Left ventricle myocardium superior (tissue), 1 donor: ENCODE measurements at places on chromosomes 3 and 15.
A peak's percentile ranks its signal among the peaks of the same experiment; 100 is the strongest.

DNA sequence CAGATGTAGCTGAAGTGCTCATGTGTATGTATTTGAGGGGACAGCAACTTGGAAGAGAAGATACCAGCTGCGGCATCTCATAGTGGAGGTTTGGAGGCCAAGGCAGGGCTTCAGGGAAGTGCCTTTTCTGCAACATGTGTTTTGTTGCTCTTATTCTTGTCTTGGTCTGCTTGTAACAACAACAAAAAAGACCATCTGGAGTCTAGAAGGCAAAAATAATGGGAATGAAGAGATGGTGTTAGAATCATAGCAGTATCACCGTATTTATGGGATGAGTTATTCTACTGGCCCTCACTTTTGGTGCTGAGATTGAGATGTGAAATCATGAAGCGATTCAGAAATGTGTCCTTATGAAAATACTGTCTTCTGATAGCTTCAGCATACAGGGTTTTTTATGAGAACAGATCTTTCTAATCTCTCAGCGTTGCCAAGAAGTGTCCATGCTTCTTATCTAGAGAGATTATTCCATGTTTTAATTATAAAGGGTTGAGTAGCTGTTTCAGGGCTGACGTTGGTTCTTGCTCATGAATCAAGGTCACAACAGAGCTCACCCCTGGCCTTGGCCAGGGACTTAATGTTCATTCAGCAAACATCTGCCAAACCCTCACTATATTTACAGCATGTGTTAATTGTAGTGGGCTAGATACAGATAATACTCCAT, 58.0 kb downstream of the ITPR1 start:
- peak; percentile 50 for DNase-seq

DNA sequence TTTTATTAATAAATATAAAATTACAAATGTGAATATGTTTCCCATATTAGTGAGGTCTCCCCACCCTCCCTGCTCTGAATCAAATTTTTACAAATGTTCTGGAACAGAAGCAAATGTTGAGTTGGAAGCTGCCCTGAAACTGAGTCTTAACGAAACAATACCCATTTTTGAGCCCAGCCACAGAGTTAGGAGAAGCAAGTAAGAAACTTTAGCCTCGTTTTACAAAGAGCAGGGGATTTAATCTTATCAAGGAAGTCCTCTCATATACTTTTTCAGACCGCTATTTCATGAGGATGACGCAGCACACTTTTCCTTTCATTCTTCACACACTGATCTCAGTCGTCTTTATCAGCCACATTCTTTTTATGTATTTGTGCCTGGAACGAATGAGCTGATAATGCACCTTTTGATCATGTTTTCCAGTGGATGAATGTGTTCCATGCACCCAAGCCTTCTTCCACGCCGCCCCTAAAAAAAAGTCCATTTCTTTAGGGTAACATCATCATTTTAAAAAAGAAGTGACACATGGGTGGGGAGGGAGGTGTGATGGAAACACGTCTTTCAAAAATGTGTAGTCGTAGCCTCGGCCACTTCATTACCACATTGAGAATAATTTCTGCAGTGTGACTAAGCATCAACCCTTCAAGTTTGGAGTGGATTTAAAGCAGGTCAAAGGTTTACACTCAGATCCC, 48.1 kb downstream of the SETMAR start:
- DNase-seq: no peak

GRCh38 chr15:78422571-78423340, 15.3 kb upstream of the IREB2 start:
- peak; percentile 74 for DNase-seq

GRCh38 chr3:191715585-191715984, 254.6 kb downstream of the PYDC2 start:
- DNase-seq: no peak

DNA sequence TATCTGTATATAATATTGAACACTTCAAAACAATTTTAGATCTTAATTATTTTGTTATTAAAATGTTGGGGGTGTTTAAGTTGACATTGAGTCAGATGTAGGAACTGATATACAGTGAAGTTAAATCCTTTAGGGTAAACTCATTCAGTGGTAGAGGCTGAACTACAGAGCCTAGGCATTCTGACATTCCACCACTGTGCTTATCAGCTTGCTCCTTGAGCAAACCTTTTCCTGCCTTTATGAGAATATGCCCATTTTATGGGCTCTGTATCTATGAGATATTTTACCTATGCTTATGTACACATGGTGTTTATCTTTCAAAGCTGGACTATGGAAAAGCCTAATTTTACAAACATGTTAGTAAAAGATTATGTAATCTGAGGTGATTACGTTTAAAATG, 407.5 kb downstream of the ZBTB20 start:
- DNase-seq: no peak

GRCh38 chr3:142977399-142977728, 13.9 kb upstream of the PAQR9 start:
- DNase-seq: no peak

- DNase-seq: no peak
These were observed 79.1 kb upstream of the FOXB1 start for GRCh38 chr15:59924812-59925522.

DNA sequence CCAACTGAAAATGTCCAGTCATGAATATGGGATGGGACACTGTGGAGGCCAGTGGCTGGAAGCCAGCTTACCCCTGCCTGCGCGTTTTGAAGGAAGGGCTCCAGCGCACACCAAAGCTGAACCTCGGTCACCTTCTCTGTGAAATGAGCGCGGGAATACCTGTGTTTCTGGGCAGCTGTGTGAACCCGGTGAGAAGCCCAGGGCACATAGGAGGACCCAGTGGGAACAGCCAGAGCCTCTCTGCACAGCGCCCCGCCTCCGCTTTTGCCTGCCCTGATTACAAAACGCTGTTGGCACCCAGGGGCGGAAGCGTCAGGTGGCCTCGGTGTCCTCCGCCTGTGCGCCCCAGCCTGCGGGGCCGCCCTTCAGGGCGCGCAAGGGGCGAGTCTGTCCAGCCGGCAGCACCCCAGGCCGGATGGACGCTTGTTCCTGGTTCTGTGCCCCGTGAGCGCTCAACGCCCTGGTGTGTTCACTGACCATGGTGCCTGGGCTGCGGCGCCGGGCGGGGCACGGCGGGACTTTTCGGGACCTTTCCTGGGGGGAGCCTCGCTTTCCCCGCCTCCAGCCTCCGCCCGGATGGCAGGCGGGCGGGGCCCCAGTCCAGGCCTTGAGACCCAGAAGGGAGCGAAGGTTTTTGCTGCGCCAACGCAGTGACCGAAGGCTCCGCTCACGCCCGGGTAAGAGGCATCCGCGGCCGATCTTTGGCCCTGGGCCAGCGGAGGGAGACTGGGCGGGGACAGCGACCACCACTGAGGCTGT, at the start of gene SQOR:
SQOR (plus strand) TSS at position 598 of the 759 bp plus-strand sequence. CDS start 23,895 bp downstream, outside the sequence.
- DNase-seq: peak; percentile 92

DNA sequence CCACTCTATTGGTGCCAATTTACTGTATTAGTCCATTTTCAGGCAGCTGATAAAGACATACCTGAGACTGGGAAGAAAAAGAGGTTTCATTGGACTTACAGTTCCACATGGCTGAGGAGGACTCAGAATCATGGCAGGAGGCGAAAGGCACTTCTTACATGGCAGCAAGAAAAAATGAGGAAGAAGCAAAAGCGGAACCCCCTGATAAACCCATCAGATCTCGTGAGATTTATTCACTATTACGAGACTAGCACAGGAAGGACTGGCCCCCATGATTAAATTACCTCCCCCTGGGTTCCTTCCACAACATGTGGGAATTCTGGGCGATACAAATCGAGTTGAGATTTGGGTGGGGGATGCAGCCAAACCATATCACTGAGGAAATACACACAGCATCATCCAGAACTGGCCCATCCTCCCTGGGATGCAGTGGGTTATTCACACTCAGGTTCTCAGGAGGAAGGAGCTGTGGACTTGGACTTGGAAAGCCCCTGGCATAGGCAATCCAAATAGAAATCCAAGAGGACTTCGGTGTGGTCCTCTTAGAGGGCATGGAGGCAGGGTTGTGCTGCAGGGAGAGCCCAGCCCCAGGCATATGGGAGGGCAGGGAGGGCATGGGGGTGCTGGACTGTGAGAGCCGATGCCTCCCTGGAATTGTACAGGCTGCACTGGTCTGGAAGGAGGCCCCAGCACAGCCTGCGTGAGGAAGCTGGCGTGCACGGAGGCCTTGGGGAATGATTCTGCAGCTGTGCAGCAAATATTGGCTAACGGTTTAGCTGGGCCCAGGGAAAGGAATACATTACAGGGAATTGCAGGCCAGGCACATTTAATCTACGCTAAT, 62.9 kb downstream of the EFCAB12 start:
- peak; percentile 50 for DNase-seq

- DNase-seq: no peak
These were observed 75.7 kb upstream of the ARNT2 start for GRCh38 chr15:80328496-80328895.

GRCh38 chr15:95558131-95558530, 772.4 kb upstream of the NR2F2 start:
- no peak for DNase-seq

- DNase-seq: no peak
These were observed 32.0 kb downstream of the SV2B start for GRCh38 chr15:91132079-91132478.

- DNase-seq: no peak
These were observed 34.7 kb upstream of the MRPS22 start for GRCh38 chr3:139309061-139309591.

GRCh38 chr15:90364251-90364650, 12.2 kb downstream of the ZNF774 start:
- no peak for DNase-seq

DNA sequence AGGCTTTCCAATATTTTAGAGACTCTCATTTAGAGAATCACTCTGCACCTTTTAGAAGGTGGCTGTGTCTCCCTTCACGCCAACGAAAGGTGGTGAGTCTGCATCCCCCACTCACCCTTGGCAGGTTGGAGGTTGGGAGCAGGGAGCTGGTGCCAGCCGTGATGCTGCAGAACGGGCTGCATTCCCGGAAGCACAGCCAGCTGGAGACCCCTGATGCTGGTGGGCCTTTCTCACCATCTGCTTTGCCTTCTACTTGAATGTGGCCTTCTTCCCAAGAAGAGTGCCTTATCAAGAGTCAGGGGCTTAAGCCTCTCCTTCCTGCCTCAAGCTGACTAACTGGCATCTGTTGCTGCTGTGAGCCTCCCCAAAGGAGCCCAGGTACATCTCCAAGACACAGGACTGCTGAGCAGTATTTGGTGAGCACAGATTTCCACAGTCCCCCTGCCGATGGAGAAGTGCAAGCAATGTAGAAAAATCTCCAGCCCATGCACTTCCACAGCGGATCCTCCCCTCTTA, 17.7 kb upstream of the HEG1 start:
- no peak for DNase-seq

GRCh38 chr3:161265916-161266571, 44.9 kb downstream of the NMD3 start:
- no peak for DNase-seq

- no peak for DNase-seq
These were observed 549.4 kb upstream of the MDFIC2 start for GRCh38 chr3:70861855-70862254.

- no peak for DNase-seq
These were observed 7.5 kb downstream of the PSTPIP1 start for GRCh38 chr15:77002436-77002835.

- no peak for DNase-seq
These were observed 120.3 kb upstream of the PHLDB2 start for GRCh38 chr3:111738790-111739189.

- no peak for DNase-seq
These were observed 588.4 kb downstream of the UNC13C start for GRCh38 chr15:54566654-54567053.

- DNase-seq: no peak
These were observed 577.5 kb upstream of the CBLB start for GRCh38 chr3:106446271-106446670.

DNA sequence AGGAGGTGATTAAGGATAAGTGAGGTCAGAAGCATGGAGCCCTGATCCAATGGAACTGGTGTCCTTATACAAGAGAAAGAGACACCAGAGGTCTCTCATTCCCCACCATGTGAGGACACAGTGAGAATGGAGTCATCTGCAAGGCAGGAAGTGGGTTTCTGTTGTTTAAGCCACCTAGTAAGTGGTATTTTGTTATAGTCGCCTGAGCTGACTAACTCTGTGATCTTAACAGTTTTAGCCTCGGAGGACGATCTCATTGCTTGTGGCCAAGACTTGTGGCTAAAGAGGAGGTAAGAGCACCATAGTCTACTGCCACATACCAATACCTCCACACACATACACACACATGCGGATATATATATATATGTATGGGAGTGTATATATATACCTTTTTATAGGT, 73.8 kb downstream of the MCTP2 start:
- no peak for DNase-seq

DNA sequence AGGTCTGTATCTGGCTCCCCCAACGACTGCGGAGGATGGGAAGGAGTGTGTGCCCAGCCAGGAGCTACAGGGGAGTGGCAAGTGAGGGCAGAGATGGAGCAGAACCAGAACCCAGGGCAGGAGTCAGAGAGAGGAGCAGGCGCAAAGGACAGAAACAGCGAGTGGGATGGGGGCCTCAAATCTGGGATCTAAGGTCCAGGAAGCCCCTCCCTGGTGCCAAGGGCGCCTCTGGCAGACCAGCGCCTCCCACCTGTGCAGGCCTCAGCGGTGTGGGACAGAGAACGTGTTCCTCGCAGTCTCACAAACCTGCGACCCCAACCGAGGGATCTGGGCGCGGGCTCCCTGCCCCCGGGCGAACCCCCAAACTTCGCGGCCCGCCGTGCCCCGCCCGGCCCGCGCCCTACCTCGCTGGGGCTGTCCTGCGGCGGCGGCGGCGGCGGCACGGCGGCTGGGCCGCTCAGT, 301 bp downstream of the PCBP4 start:
- no peak for DNase-seq

- no peak for DNase-seq
These were observed 111.4 kb downstream of the HERC1 start for GRCh38 chr15:63722204-63722808.

DNA sequence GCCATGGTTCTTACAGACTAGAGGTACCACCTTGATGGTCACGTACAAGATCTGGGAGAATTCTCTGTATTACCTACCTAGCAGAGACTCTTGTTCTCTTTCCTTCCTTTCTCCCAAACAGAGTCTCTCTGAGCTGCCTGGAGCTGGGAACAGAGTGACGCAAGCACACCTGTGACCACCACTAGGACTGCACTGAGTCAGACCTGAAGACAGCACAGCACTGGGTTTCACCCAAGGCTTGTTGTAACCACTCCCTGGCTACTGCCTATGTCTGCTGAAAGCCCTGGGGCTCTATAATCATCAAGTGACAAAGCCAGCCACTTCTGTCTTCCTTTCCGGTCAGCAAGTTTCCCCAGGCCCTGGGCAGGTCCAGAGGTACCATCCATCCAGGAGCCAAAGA, 293.3 kb upstream of the CNTN4 start:
- DNase-seq: no peak

- no peak for DNase-seq
These were observed 271.0 kb upstream of the CBLB start for GRCh38 chr3:106139826-106140225.

DNA sequence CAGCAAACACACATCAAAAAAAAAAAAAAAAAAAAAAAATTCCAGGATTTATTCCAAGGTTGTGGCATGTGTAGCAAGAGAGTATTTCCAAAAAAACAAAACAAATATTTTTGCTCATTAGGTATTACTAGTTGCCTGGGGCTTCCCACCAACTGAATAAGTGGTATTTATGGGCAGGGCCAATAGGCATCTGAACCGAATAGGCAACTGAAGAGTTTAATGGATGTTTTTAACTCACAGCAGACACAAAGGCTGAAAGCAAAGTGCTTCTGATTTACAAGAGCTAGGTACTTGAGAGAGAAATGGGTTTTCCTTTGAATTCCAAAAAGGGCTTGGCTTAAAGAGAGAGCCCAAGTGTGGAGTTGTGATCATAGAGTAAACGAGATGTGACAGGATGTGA, 21.4 kb downstream of the EIF4E3 start:
- no peak for DNase-seq

- no peak for DNase-seq
These were observed 26.9 kb downstream of the MCTP2 start for GRCh38 chr15:94258246-94258645.
